ENCODE measurements at places on chromosomes 13 and 19. TPM values are rescaled to one million over a fixed set of nuclear protein-coding genes. Genes with fewer than 3 reads are reported as not detected.

ZNF90 gene
- 0.81 TPM for total RNA-seq

SHD gene
- total RNA-seq = not detected

CD209 gene
- total RNA-seq = 1.6 TPM

SHANK1 gene
- total RNA-seq = 1.3 TPM

CABP5 gene
- total RNA-seq = not detected

LACC1 gene
- 9.1 TPM for total RNA-seq

CACNG6 gene
- total RNA-seq = not detected

LHFPL6 gene
- 59.4 TPM for total RNA-seq

FFAR3 gene
- 0.49 TPM for total RNA-seq

MUC16 gene
- 0.07 TPM for total RNA-seq

C19orf85 gene
- not detected for total RNA-seq

CCDC169 gene
- total RNA-seq = 0.15 TPM

CEACAM21 gene
- 0.42 TPM for total RNA-seq

ZNF763 gene
- total RNA-seq = 5.3 TPM

Data from heart right ventricle (tissue), 16 donors.